ENCODE measurements at places on chromosomes 1 and 21. TPM values are rescaled to one million over a fixed set of nuclear protein-coding genes. Genes with fewer than 3 reads are reported as not detected.

DNA sequence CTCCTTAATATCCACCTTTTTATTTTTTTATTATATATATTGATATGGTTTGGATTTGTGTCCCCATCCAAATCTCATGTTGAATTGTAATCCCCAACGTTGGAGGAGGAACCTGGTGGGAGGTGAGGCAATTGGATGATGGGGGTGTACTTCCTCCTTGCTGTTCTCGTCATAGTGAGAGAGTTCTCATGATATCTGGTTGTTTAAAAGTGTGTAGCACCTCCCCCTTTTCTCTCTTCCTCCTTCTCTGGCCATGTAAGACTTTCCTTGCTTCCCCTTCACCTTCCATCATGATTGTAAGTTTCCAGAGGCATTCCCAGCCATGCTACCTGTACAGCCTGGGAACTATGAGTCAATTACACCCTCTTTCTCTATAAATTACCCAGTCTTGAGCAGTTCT lies 22.7 kb upstream of the CCSAP start:
- DNase-seq = no peak

The PRAMEF9 gene
- total RNA-seq = not detected

- DNase-seq = no peak
Measured at GRCh38 chr1:154557248-154557938, 1.1 kb downstream of the UBE2Q1 start.

- no peak for DNase-seq
Measured at GRCh38 chr21:27649762-27650161, 682.9 kb upstream of the ADAMTS5 start.

DNA sequence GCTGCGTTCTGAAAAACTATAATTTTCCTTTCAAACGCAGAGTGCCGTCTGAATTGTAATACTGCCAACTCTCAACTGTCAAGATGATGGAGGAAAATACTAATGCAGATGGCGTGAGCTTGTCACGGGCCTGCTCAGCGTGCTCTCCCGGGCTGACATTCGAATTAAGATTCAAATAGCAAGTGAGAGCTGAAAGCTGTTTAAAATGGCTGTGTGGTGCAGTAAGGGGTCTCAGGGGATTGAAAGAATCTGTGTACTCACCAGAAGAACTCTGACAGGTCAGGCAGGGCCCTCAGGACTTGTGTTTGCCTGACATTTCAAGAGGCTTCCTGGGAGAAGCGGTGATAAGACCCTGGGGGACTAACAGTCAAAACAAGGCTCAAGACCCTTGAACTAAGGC lies 33.1 kb downstream of the ZMYND12 start:
- no peak for DNase-seq

DNA sequence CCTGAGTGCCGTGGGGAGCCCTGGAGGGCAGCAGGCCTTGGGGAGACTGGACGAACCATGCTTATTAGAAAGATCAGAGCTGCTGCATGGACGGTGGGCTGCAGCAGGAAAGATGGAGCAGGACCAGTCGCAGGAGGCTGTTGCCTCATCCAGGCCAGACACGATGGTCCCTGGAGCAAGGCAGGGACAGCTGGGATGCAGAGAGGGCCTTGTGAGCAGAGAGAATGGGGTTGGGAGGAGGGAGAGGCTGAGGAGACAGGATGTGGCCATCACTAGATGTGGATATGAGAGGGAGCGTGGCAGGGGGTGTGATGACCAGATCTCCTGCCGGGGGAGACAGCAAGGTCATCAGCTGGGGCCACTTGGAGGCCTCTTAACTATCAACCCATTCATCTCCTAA lies 727.6 kb downstream of the PTPRU start:
- DNase-seq = no peak

- no peak for DNase-seq
Measured at GRCh38 chr1:236269439-236269838, 12.3 kb downstream of the ERO1B start.

- DNase-seq = no peak
Measured at GRCh38 chr1:3127738-3128137, 58.7 kb downstream of the PRDM16 start.

DNA sequence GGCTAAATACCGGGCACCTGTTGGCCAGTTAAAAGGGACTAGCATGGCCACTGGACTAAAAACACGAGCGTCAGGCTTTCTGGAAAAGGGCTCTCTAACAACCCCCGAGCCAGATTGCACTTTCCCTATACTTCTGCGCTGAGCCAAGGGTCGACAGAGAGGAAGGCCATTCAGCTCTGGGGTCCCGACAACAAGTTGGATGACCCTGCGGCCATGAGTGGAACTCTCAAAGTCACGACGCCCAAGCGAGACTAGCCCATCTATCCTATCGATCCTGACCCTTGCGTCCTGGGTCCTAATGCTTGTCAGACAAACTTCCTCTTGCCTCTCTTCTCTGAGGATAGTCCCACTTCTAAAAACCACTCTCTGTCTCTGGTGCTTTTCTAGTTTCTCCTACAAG lies 99.9 kb upstream of the PRDX6 start:
- no peak for DNase-seq

The PDE9A gene
- total RNA-seq = 9.7 TPM

The TNFRSF8 gene
- not detected for total RNA-seq

DNA sequence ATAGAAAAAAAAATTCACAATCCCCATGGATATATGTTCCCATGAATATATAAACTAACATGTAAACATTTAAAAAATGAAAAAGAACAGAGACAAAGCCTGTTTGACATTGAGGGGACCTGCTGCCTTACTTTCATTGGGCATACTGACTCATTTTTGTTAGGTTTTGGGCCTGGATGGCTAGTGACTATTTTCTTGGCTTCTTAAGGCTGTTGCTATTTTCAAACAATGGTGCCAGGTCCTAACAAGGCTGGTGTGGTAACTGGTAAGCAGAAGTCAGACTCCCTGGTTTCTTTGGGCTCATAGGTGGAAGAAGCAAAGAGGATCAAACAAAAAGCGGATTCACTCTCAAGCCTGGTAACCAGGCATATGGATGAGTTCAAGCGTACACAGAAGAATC lies 51.0 kb downstream of the LAMC2 start:
- DNase-seq = no peak

DNA sequence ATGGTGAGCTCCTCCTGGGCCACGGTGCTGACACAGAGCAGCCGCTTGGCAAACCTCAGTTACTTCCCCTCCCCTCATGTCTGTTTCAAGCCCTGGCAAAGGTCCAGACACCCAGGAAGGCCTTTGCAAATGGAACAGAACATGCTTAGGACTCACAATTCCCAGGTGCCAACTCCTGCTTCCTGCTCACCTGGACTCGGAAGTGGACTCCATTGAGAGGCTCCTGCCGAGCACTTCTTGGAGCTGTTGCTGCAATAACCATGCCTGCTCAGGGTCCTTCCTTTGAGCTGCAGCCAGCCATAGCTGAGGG lies 10.7 kb downstream of the DCST2 start:
- DNase-seq = no peak

DNA sequence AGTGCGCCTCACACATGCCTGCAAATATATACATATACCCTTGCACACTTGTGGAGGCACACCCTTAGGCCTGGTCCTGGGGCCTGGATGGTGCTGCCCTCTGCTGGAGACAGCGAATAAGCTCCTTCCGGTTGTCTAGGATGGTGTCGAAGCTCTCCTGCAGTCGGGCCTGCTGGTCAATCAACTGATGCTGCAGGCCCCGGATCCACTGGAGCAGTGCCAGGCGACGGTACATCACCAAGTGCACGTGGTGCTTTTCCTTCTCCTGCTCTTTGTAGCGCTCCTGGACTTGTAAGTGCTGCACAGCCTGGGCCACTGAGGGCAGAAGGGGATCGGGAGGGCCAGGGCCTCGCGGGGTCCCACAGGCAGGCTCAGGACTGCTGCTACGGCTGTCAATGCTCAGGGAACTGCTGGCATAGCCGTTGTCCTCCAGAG lies 3.1 kb downstream of the C1orf216 start:
- DNase-seq = peak; percentile 57

The CFHR5 gene
- total RNA-seq = not detected

DNA sequence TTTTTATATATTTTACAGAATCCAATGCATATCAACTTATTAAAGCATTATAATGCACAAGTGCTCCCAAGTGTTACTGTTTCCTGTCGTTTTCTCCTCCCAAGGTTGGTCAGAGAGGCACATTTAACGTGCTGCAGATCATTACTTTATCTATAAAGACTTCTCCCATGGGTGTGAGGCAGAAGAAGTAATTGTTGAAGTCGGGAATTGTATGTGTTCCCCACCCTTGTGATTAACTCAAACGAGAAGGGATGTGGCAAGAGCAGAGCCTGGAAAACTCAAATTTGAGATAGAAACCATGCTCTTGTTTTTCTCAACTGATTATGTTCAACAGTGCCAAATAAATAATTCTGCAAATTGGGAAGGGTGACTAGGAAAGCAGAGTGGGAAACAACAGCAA lies 412.5 kb upstream of the ADAMTS5 start:
- DNase-seq = no peak

The RHBG gene
- total RNA-seq = 6.5 TPM

The BNIPL gene
- 2.3 TPM for total RNA-seq

DNA sequence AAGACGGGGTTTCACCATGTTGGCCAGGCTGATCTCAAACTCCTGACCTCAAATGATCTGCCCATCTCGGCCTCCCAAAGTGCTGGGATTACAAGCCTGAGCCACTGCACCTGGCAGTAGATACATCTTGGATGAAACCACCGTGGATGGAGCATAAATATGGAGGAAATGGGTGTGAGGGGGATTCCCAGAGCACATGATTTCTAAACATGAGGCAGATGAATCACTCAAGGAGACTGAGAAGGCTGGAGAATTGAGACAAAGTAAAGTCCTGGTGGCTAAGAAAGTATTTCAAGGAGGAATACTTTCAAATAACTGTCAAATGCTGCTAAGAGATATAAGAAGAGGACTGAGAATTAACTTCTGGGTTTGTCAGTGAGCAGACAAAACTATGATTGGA lies 5.4 kb upstream of the PGBD5 start:
- no peak for DNase-seq

DNA sequence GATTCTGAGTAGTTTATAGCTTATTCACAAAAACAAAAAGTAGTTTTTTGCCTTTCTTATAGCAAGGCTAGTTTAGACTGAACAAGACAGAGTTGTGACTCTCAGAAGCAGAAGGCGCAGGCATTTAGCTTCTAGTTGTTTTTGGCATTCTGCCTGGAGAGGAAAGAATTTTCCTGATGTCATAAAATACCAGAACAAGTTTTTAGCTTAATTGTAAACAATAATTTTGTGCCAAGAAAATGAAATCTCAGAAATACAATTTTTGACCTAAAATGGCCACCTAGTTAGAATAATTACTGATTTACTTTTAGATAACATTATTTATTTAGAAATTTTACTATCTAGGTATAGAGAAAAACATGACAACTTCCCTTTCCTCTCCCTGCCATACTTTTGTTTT lies 1.0 kb downstream of the DNAJB4 start:
- DNase-seq = no peak

GRCh38 chr1:154423304-154423987 lies 18.3 kb downstream of the IL6R start:
- no peak for DNase-seq

DNA sequence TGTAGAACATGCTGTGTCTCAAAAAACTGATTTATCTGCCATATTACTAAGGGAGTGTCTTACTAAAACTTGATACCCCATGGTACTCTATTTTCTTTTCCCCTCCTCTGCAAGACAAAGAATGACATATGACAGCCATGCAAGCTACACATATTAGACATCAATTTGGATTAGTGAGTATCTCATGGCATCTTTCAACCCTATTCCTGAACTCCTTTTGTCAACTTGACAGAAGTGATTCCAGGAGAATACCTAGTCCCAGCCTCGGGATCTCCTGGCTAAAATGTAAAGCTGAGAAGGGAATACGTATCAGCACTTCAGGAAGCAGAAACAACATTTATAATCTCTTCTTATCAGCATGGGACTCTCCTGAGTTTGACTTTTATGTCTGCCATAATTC lies 43.7 kb downstream of the ADGRL2 start:
- DNase-seq = no peak

The COL9A2 gene
- total RNA-seq = 0.23 TPM

DNA sequence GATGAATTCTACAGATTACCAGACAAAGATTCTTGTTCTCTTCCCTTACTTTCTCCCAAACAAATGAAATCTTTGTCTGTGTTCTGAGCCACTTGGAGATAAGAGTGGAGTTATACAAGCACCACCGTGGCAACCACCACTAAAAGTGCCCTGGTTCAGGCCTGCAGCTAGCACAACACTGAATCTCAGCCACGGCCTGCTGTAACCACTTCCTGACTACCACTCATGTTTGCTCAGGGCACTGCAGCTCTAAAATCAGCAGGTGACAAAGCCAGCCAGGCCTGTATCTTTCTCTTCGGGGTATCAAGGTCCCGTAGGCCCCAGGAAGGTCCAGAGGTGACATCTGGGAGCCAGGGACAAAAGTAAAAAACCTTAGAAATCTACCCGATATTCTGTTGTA lies 3.2 kb upstream of the OR2T6 start:
- no peak for DNase-seq

DNA sequence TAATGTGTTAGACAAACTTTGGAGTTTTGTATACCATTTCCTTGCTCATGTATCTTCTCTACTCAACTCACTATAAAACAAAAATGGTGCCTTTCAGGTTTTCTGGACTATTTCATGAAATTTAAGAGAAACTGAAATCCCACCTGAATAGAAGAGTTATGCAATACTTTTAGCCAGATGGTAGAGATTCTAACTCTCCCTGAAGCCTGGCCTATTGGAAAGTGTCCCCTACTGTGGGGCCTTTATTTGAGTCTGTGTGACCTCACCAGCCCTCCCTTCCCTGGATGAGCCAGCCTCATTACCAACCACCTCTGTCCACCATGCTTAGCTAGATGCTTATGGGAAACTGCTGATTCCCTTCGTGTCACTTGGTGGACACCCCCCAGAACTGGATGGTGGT lies 35.5 kb downstream of the TBX19 start:
- no peak for DNase-seq

GRCh38 chr1:192608671-192609070 lies 27.3 kb upstream of the RGS13 start:
- no peak for DNase-seq

GRCh38 chr1:228356897-228357680 lies 49.5 kb downstream of the TRIM11 start:
- no peak for DNase-seq

DNA sequence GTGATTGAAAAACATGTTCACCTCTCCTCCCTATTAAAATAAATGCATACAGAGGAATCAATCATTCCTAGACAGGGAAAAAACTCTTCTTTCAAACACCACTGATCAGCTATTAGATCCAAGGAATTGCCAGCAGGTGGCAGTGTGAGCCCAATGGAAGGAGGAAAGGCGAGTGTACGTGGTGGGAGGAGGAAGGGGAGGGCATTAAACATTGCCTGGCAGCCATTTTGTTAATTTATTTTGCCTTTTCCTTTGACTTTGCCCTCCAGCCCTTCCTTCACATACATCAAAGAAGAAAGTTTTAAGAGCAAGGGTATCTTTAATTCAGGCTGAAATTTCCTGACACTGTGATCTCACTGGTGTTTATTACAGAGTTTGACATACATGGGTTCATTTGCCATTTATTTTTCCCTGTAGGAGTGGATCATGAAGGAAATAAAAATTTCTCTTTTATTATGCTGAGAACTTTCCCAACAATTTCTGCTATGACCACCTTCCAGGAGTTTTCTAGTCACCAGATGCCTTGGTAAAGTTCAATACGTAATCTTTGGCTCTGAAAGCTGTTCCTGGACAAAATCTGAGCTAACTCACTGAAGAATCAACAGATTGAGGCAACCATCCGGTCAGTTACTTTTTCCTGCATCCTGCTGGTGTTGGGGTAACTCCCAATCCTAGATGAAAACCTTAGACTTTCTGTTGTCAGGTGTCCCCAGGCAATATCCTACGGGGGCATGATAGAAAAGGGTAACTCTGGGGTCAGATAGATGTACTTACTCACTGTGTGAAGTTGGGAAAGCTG lies 1.9 kb upstream of the GNAI3 start:
- DNase-seq = peak; percentile 84

All from Caco-2 (cell line).